Esophagus muscularis mucosa (tissue), 4 donors: ENCODE measurements at places on chromosomes 16 and 17.

- DNase-seq, result no peak
Observed at GRCh38 chr17:45948498-45948880, 50.6 kb upstream of the STH start.

DNA sequence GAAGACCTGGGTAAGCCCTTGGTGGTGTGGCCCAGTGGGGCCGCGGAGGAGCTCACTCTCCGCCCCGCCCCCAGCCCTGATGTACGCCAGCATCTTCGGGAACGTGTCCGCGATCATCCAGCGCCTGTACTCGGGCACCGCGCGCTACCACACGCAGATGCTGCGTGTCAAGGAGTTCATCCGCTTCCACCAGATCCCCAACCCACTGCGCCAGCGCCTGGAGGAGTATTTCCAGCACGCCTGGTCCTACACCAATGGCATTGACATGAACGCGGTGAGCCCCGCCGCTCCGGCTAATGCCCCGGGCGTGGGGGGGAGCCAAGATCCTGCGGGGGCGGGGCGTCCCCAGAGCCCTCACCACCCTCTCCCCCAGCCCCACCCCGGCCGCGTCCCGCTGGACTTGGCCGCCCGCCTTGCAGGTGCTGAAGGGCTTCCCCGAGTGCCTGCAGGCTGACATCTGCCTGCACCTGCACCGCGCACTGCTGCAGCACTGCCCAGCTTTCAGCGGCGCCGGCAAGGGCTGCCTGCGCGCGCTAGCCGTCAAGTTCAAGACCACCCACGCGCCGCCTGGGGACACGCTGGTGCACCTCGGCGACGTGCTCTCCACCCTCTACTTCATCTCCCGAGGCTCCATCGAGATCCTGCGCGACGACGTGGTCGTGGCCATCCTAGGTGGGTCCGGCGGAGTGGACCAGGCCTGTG is 12.1 kb upstream of the DCAF7 start:
- no peak for DNase-seq

DNA sequence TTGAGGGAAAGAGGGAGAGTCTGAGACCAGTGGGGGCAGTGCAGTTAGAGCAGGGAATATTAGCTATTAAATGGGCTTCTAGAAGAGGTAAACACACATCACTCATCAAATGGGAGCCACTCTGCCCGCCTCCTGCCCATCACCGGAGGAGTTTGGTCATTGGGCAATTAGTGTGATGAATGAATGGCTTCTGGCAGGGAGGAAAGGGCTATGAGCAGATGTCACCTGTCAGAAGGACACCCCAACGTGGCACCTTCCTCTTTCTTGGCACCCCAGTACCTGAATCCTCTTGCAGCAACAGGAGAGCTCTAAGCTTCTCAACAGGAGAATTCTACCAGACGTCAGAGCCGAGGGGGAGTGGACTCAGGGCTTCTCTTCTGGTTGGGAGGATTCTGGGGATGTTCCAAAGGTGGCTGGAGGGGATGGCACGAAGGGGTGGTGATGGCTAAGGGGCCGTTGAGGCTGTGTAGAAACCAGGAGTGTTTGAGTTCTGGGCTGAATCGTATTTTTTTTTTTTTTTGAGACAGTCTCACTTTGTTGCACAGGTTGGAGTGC is 11.0 kb downstream of the C1QTNF1 start:
- no peak for DNase-seq

DNA sequence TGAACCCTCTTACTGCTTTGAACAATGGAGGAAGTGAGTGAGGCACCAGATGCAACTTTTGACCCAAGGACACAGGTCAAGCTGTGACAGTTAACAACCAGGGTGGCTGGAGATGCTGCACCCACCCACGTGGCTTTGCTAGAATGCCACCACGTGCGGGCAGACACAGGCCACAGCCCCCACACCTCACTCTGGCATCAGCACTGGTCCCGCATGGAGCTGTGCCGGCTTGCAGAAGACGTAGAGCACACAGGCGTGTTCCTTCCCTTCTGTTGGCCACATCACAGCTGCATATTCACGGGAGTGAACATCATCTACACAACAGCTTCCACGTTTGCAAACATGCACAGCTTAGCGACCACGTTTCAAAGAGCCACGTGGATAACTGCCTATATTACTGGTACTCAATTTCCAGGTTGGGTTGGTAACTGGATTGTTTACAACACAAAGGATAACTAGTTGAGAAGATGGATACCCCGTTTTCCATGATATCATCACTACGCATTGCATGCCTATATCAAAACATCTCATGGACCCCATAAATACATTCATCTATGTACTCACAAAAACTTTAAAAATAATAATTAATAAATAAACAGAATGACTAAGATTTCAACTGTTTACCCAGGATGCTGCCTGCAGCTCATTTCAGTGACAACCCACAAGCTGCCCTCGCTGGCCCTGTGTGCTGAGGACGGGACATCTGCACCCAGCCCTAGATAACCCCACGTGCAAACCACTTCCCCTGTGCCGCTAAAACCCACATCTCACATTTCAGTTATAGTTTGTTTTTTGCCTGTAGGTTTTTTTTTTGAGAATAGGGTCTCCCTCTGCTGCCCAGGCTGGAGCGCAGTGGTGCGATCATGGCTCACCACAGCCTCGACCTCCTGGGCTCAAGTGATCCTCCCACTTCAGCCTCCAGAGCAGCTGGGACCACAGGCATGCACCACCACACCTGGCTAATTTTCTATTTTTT is 132.0 kb downstream of the ANKRD11 start:
- DNase-seq, result no peak

- no peak for DNase-seq
Observed at GRCh38 chr16:15403392-15403995, 7.9 kb downstream of the MPV17L start.

DNA sequence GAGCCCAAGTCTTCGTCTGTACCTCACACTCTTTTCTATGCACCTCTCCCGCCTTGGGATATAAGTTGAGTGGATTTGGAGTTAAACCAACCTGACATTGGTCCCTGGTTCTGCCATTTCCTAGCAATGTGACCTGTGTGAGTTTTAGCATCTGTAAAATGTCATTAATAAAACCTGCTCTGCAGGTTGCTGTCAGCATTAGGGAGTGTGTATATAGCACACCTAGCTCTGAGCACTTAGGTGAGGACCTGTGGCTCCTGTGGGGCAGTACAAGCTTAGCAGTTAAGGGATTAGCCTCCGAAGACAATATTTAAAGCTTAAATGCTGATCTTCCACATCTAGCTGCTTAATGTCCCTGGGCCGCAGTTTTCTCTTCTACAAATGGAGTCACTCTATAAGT is 248.0 kb downstream of the TMEM114 start:
- peak; percentile 31 for DNase-seq

- no peak for DNase-seq
Observed at GRCh38 chr16:73536931-73537330, 489.0 kb upstream of the ZFHX3 start.

- DNase-seq, result no peak
Observed at GRCh38 chr17:71427801-71428200, 693.0 kb upstream of the SOX9 start.
